ENCODE measurements at places on chromosomes 12 and 14.
A peak's percentile ranks its signal among the peaks of the same experiment; 100 is the strongest.

- no peak for DNase-seq
Measured at GRCh38 chr14:55347040-55347439, 64.6 kb downstream of the ATG14 start.

GRCh38 chr12:123916729-123917128, 55.9 kb downstream of the CCDC92 start:
- peak; percentile 41 for DNase-seq

- DNase-seq: no peak
Measured at GRCh38 chr14:90490720-90491050, 93.9 kb downstream of the CALM1 start.

- DNase-seq: no peak
Measured at GRCh38 chr14:52313462-52313861, 650 bp upstream of the PTGER2 start.

DNA sequence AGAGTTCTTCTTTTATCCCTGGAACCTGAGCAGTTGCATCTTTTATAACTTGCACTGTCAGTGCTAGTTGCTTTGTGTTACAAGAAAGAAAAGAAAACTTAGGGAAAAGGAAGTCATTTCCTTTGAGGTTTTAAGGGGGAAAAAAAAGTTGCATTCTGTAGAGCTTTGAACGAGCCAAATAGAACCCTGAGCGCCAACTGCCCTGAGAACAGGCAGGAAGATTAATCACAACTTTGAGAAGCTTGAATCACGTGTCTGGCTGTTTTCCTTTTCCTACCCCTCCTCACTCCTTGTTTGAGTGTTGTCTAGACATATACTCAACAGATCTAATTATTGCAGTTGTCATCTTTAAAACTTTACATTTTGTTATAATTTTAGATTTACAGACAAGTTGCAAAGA, 12.5 kb downstream of the PCNX1 start:
- DNase-seq: peak; percentile 64

- peak; percentile 34 for DNase-seq
Measured at GRCh38 chr12:68122236-68122920, 37.2 kb downstream of the IFNG start.

- peak; percentile 57 for DNase-seq
Measured at GRCh38 chr14:56561606-56562005, 18.0 kb upstream of the TMEM260 start.

GRCh38 chr12:55043542-55043941, 23.8 kb downstream of the NEUROD4 start:
- no peak for DNase-seq

DNA sequence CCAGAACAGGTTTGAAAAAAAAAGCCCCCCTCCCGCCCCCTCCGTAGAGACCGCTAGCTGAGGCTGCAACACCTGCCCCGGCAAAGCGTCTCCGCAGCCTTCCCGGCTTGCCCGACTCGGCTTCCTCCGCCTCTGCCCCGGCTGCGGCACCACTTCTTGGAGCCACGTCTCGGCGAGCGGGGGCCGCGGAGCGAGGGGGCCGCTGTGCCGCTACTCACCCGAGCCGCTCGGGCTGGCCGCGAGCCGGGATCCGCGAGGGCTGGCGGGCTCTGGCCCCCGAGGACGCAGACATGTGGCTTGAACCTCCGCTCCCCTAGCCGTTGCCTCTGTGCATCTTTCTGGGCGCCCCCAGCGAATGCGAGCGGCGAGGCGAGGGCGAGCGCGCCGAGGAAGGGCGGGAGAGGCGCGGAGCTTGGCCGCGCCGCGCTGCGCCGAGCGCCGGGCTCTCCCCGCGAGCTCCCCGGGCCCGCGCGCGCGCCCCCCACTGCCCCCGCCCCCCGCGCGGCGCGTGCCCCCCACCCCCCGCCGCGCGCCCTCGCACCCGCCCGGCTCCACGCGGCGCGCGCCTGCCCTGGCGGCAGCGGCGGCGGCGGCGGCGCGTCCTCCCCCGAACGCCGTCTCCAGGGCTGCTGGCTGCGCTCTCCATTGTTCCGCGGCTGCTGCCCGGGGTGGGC, 249.5 kb downstream of the APAF1 start:
- no peak for DNase-seq

- DNase-seq: no peak
Measured at GRCh38 chr14:28772613-28773012, 6.0 kb downstream of the FOXG1 start.

DNA sequence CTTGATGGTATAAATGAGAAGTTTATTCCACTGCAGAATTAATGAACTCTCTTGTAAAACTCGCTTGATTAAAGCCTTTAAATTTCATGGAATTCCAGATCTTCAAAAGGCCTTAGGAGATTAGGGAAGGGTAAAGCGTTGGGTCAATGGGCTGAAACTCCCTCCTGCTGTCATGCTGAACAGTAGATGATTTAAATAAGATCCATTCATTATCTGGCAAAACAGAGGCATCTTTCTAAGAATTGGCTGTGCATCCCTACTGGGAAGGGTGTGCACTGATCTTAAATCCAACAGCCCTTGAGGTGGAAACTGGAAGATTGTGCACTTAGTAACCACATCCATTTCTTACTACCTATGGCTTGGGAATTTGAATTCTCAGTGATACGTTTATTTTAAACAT, 56.0 kb downstream of the PLCZ1 start:
- DNase-seq: no peak

GRCh38 chr14:65798216-65798615, 385.7 kb downstream of the FUT8 start:
- DNase-seq: no peak

DNA sequence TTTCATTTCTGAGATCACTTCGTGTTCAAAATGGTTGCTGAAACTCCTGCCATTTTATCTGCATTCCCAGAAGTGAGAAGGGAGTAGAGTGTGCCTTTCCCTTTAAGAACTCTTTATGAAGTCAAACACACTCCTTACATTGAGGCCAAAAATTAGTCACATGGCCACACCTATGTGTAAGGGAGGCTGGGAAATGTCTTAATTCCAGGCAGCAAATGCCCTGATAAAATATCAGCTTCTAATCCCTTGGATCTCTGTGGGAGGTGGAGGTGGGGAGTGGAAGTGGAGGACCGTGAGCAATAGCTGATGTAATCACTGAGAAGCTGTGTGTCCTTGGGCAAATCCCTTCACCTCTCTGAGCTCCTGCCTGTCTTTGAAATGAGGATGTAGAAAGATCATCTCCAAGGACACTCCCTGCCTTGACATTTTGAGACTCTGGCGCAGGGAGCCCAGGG, 22.7 kb upstream of the ANKRD9 start:
- peak; percentile 46 for DNase-seq
